GM12891 (cell line): ENCODE measurements at places on chromosomes 13 and 19.
A peak's percentile ranks its signal among the peaks of the same experiment; 100 is the strongest.

- no peak for DNase-seq
Measured at GRCh38 chr13:41767801-41768200, 193.1 kb downstream of the VWA8 start.

DNA sequence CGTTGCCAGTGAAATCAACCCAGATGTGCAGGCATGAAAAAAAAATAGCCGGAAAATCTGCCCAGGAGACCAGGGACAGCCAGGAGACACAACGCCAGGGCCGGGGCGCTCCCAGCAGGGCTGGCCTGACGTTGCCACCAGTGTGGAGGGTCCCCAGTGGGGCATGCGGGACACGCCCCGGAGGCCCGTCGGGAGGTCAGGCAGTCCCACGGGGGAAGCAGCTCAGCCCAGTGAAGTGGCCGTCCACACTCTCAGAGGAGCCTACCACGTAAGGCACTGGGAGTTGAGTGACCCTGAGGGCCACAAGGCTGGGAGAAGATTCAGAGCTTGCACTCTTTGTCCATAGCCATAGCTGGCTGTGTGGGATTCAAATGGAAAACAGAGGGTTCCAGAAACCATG is 53.2 kb upstream of the GAS6 start:
- no peak for DNase-seq

GRCh38 chr19:44582581-44583265 is 30.6 kb upstream of the IGSF23 start:
- DNase-seq = no peak

- DNase-seq = no peak
Measured at GRCh38 chr13:79637133-79637763, 156.3 kb downstream of the NDFIP2 start.

GRCh38 chr19:54480051-54480450 is 7.0 kb upstream of the CDC42EP5 start:
- DNase-seq = no peak

DNA sequence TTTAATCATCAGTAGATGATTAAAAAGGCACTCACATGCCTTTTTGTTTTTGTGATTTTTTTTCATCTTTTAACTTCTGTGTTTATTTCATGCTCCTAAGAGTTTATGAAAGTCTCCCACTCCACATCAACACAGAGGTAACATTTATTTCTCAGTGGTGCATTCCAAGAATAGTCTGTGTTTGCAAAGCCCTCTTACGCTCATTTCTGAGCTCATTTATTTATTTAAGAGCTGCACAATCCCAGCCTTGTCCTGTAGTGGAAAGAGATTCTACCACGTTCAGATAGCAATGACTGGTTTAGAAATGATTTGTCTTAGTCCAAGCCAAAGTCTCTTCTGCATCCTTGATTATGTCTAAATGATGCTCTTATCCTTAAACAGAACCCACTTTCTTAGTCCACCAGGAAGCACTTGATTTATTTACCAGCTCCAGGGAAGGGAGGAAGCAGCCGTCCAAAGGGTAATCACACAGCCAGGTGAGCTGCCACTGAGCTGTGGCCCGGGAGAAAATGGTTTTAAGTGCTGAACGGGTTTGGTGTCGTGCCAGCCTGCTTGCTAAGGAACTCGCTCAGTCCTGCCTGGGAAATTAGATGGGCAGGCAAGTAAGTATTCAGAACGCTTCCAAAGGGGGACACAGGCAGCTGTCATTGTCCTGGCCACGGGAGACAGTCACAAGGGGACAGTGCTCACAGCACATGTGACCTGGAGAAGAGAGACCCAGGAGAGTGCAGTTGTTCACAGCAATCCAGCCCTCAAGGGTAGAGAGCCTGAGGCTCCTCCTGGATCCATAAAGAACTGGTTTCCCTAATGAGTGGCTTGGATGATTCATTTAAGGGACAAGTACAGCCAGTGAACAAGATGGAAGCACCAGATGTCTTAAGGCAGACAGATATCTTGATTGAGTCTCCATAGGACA is 131.8 kb upstream of the WASF3 start:
- DNase-seq = no peak

DNA sequence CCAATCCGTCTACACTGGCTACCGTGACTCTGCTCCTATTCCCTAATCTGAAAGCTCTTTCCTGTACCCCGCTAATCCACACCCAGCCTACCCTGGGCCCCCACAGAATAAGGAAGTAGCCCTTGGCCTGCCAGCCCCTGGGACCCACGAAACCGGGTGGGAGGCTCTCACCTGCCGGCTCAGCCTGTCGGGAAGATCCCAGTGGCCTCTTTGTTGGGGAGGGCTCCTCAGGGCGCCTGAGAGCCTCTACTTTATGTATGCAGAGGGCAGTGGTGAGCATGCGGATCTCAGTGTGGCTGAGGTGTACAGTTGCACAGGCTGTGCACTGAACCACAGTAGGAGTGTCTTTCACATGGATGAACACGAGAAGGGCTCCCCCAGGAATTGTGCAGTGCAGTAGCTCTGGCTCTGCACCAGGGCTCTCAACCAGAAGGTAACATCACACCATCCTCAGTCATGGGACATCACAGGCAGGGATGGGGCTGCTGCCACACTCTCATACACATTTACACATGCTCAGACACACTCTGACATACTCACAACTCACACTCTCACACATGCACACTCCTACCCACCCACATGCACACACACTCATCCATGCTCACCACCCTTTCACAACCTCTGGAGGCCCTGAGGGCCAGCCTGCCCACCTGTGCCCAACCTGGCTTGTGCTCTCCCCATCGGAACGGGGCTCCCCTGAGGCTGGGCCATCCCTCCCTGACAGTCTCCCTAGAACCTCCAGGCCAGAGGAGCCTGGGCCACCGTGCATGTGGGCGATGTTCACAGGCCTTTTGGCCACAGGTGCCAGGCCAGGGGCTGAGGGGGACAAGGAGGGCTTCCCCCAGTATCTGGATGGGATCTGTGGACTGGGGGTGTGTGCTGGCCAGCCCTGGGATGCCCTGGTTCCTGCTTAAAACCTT is 135.0 kb downstream of the URI1 start:
- no peak for DNase-seq

GRCh38 chr13:77789376-77789775 is 91.9 kb downstream of the SLAIN1 start:
- no peak for DNase-seq

DNA sequence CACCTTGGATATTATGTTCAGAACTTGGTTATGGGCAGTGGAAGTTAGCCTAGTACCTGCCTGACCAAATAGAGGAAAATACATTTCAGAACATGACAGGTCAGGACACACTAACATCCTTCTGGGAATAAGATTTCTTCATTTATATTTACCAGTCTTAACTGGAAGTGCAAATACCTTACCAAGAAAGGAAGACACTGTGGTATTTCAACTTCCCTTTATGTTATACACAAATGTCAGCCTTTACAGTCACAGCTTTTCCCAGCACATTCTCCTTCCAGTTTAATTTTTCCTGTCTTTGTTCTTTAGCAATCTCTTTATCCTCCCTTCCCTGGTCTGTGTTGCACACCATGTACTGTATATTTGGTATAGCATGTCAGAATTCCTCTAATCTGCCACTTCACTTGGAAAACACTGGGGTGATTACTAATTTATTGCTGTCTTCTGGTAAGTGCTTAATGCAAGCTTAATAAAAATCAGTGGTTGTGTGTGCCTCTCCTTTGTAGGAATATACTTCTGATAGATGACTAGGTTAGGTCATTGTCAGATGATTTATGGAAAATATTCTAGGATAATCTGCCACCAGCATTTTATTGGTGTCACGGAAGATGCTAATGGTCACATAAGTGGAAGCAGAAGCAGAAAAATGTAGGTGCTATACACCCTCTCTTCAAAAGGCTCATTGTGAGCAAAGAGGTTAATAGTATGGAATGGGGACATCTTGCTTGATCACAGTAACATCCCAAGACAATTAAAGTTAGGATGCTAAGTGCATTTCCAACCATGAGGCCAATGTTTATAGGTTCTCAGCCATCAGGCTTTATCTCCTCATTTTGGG is 124.3 kb upstream of the STARD13 start:
- DNase-seq = no peak

DNA sequence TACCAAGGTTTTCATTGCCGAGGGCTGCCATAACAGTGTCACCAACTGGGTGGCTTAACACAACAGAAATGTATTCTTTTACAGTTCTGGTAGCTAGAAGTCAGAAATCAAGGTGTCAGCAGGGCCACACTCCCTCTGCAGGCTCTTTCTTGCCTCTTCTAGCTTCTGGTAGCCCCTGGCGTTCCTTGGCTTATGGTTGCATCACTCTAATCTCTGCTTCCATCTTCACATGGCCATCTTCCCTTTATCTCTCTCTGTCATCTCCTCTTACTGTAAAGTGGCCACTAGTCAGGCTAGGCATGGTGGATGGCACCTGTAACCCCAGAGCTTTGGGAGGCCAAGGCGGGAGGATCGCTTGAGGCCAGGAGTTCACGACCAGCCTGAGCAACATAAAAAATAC is 38.0 kb upstream of the MRI1 start:
- DNase-seq = no peak

- no peak for DNase-seq
Measured at GRCh38 chr13:101327871-101328270, 88.4 kb downstream of the NALCN start.

- DNase-seq = no peak
Measured at GRCh38 chr13:78325585-78325984, 277.8 kb downstream of the POU4F1 start.

DNA sequence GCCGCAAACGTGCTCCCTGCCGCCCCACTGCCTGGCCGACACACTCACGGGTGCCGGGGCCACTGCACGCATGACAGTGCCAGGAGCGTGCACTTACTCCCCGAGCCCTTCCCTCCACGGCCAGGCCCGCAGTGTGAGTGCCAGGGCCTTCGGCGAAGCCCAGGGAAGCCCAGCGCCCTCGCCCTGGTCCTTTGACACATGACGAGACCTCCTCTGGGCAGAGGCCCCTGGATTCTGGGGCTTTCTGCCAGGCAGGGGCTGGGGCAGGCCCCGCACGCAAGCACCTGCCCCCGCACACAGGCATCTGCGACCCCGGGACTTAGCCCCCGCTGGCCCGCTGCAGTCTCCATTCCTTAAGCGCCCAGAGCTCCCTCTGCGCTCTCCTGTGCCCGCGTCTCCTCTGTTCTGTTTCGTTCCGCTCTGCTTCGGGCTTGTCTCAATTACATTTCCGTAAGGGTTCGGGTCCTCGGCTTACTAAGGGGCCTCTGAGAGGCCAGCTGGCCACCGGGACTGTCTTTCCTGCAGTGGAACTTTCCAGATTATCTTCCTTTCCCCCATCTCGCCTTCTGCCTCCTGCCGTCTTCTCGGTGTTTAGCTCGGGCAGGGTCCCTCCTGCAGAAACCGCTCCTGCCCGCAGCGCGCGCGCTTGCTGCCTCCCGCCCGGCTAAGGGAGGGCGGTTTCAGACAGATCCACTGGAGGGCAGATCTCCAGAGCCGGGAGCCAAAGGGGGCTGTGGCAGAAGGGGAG is 98.8 kb downstream of the ING1 start:
- DNase-seq = no peak

- no peak for DNase-seq
Measured at GRCh38 chr19:29491995-29492577, 33.7 kb upstream of the VSTM2B start.

GRCh38 chr19:19550485-19550929 is 12.4 kb downstream of the CILP2 start:
- DNase-seq = no peak

- peak; percentile 35 for DNase-seq
Measured at GRCh38 chr19:41746593-41747227, 8.6 kb upstream of the CEACAM6 start.

DNA sequence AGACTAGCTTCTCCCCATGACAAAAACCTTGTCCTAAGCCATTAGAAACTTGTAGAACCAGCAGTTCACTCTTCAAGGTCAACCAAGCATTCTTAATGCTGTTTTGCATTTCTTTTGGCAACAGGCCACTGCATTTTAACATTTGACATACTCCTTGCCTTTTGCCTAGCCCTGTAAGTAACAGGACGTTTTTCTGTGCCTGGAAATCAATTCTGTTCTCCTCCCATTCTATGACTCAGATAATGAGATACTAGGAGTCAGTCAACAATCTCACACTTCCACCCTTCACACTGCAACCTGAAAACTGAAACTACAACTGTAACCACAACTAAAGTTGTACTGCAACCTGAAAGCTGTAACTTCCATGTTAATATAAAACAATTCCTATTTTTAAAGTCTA is 268.7 kb downstream of the MZT1 start:
- no peak for DNase-seq

DNA sequence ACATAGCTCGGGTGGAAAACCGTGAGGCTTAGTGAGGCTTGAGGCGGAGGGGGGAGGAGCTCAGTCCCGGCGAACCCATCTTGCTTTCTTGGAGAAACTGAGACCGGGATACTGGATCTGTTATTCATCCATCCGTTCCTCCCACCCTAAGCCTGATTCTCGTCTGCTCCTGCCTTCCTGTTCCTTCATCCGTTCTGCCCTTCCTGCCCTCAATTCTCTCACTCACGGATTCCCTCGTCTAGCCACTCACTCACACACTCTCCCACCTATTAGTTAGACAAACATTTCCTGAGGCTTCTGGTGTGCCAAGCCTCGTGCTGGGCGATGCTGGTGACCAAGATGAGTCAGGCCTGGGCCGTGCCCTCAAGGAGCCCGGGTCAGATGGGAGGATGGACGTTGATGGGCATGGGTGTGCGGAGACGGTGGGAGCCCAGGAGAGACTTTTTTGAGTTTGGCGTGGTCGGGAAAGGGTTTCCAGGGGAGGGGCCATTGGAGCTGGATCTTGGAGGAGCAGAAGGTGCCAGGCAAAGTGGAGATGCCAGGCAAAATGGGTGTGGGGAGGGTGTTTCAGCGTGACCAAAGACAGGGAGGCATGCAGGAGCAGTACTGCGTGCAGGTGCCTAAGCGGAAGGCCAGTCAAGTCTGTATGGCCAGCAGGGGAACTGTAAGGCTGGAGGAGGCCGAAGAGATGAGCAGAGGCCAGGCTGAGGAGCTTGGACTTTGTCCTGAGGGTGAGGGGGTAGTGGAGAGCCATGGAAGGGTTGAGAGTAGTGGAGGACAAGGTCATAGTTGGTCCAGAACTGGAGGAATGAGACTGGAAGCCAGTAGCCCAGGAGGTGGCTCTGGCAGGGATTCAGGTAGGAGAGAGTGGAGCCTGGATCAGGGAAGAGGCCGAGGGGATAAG is 7.4 kb upstream of the CNFN start:
- DNase-seq = no peak

GRCh38 chr13:77918391-77919245 is at the start of gene EDNRB:
EDNRB (minus strand) TSS chr13:77918831; CDS start chr13:77918573, 258 bp downstream.
- DNase-seq = no peak

DNA sequence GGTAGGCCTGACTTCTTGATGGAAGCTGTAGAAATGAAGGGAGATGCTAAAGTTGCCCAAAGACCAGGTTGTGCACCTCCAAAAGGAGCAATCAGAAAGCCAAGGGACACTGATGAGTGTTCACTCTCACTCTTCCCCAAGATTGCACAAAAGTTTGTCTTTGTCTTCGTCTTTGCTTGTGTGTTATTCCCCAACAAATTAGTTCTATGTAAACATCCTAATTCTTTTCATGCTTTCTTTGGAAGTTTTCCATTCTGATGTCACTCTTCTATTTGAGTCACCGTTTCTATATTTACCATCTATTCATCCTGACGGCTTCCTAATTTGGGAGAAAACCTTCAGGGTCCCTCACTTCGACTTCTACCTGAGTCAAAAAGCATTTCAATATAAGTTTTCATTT is 3.7 kb upstream of the TMEM272 start:
- no peak for DNase-seq
